ENCODE measurements at places on chromosomes 3 and 15. TPM values are rescaled to one million over a fixed set of nuclear protein-coding genes. Genes with fewer than 3 reads are reported as not detected.

SOX2 gene
- total RNA-seq, result not detected

GOLGA8R gene
- total RNA-seq, result 0.18 TPM

CASR gene
- total RNA-seq, result not detected

TEX9 gene
- 1.9 TPM for total RNA-seq

ATP8B4 gene
- total RNA-seq, result 4.4 TPM

GPR149 gene
- not detected for total RNA-seq

CPLX3 gene
- total RNA-seq, result not detected

LEO1 gene
- total RNA-seq, result 26.4 TPM
